ENCODE measurements at places on chromosomes 5 and 9.
A peak's percentile ranks its signal among the peaks of the same experiment; 100 is the strongest.

- no peak for DNase-seq
These were observed 189.8 kb downstream of the MTRR start for GRCh38 chr5:8058616-8059190.

DNA sequence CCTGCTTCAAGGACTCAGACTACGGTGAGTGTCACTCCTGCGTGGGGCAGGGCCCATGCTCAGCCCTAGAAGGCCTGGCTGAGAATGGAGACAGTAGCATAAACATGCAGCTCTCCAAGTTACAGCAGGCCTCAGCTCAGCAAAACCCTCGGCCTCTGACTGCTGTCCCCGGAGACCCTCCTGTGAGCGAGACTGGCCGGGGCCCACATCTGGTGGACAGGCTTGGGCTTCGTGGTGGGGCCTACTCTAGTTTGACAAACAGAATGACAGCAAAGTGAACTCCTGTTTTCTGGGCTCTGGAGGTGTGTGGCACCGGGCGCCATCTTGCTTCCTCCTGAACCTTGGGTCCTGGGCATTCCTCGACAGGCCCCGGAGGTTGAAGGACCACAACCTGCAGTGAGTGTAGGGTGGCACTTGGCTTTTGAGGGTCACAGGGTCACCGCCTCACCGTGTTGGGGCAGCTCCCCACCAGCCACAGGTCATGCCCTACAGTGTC, 97.5 kb downstream of the PHF2 start:
- peak; percentile 18 for DNase-seq

- DNase-seq, result no peak
These were observed 59.9 kb downstream of the GRAMD2B start for GRCh38 chr5:126483156-126483555.

DNA sequence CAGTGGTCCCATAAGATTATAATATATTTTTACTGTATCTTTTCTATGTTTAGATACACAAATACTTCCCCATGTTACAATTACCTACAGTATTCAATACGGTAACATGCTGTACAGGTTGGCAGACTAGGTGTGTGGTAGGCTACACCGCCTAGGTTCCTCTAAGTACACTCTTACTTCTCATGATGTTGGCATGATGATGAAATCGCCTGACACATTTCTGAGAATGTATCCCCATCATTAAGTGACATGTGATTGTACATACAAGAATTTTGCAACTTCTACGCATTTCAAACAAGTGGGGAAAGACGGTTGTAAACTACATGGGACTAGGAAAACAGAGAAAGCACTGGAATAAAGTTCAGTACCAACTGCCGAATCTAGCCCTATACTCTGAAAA, 53.3 kb downstream of the SETX start:
- no peak for DNase-seq

- no peak for DNase-seq
These were observed 584.5 kb downstream of the ACTL7B start for GRCh38 chr9:108271236-108271635.

- peak; percentile 64 for DNase-seq
These were observed 148.7 kb downstream of the LURAP1L start for GRCh38 chr9:12923468-12924009.

DNA sequence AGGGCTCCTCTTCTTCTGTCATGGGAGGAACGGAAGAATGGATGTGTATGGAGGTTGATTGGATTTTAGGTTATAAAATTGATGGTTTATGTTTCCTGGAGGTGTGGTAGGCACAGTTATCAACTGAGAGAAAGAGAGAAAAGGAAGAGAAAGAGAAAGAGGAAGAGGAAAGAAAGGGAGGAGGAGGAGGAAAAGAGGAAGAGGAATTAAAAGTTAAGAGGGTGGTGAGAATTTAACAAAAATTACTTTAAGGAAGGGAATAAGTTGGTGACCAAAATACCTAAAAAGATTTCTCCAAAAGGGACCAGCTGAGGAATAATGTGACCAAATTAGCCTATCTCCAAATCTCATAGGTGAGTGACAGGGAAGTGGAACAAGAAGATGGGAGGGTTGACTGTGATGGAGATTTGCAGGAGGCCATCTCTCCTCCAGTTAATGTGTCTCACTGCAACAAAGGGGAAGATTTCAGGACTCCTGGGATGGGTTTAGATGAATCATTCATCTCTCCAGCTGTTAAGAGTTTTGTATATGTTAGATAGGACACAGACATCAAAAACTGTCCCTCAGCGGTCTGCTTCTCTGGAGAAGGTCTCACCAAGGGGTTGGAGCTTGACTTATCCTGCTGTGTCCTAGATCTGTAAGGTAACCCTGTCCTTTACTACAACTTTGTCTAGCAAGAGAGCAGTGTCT, 76.0 kb upstream of the TMC1 start:
- no peak for DNase-seq

- DNase-seq, result no peak
These were observed 70.3 kb upstream of the EQTN start for GRCh38 chr9:27367175-27367798.

GRCh38 chr5:96857454-96857853, 18.8 kb upstream of the ERAP2 start:
- no peak for DNase-seq

DNA sequence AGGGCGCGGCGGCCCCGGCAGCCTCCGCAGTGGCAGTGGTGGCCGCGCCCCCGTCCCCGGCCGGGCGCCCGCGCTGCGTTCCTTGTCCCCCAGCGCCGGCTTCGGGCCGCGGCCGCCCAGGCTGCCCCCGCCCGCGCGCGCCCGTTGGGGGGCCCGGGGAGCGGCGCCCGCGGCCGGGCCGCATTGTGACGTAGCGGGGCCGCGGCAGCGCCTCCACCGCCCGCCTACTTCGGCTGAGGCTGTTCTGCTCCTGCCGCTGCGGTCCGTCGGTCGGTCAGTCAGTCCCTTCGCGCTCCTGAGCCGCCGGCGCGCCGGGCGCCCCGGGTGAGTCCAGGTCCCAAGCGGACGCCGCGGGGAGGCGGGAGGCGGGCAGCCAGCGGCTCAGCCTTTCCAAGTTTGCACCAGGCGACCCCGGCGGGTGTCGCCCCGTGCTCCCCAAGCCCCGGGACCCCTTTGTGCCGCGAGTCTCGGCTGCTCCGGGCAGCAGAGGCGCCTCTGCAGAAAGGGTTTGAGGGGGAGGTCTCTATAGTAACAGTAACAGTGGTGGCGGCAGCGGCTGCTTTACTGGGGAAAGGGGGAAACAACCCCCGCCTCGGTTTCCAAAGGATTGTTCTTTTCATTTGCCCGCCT, at the start of gene SNCAIP:
Gene SNCAIP (plus strand): TSS at position 277 of the 630 bp plus-strand sequence. CDS start 78,898 bp downstream, outside the sequence.
- peak; percentile 56 for DNase-seq

DNA sequence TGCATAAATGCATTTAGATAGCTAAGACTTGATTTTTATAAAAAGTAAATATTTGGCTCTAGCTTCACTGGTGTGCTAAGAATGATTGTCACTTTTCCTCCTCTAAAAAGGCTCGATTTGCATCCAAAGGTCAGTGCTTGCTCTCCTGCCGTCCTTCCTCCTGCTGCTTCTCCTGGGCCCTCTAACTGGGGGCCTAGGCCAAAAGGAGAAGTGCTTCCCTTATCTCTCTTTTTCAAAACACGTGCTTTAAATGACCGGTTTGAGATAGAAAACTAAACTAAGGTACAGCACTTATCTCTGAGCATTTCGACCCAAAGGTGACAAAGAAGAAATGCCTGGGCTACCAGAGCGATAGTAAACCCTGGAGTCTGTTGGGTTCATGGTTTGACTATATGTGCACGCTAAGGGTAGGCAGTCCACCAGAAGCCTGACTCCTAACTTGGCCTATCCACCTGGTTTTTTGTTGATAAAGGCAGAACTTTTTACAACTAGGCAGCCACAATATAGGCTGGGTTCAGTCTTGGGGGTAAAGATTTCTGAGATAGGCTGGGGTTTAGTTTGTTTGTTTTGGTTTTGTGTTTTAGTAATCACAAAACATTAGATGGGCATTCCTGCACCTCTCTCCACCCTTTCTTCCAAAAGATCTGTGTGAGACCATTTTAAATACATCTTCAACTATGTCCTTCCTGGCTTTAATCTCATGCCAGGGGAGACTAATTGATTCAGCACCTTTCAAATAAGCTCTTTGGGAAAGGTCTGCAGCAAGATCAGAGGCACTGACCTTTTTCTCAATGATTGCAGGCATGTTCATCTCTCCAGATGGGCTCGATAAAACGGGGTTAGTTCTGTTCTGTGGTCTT, 3.8 kb downstream of the NR2F1-AS1 start:
- DNase-seq, result no peak

GRCh38 chr9:15287309-15287708, 19.7 kb downstream of the TTC39B start:
- DNase-seq, result no peak

Data from left cardiac atrium (tissue), 4 donors.